Esophagus mucosa (tissue), 1 donor: ENCODE measurements at places on chromosomes 2 and 18.

GRCh38 chr2:111239581-111240249, 119.0 kb downstream of the BCL2L11 start:
- no peak for ATAC-seq

GRCh38 chr2:78870343-78870967, 155.0 kb upstream of the REG3G start:
- ATAC-seq = no peak

DNA sequence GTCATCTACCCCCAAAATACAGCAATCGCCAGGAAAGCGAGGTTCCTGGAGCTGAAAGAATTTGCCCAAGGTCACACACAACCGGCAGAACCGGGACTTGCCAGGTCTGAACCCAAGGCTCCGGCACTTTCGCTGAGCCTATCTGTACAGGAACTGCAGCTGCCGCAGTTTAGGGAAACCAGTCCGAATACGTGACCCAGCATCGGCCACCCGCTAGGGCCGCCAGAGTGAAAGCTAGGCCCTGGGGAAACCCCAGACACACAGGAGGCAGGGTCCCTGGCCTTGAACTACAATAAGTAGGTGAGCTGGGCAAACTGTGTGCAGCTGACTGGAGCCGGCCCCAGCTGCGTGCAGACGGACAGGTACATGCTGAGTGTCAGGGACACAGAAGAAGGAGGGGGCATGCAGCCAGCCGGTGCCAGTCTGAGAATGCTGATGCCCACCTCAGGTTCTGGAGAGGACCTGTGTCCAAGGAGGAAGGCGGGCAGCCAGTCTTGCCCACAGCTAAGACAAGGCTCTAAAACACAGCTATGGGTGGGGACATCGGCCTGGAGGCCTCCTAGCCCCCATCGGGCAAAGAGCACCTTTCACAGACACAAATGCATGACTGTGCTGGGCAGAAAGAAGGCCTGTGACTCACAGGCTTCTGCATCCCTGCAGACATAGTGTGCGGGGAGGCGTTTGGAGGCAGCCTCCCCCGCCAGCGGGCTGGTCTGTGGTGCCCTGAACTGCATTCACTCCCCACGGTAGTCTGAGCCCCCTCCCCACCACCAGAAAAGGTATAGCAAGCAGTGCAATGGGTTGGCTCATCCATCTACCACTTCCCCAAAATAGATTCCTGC, 107.4 kb upstream of the ID2 start:
- no peak for ATAC-seq

GRCh38 chr2:44929735-44930273, 11.7 kb upstream of the SIX3 start:
- no peak for ATAC-seq

- ATAC-seq = no peak
These were observed 73.8 kb downstream of the APOB start for GRCh38 chr2:20970068-20970467.

DNA sequence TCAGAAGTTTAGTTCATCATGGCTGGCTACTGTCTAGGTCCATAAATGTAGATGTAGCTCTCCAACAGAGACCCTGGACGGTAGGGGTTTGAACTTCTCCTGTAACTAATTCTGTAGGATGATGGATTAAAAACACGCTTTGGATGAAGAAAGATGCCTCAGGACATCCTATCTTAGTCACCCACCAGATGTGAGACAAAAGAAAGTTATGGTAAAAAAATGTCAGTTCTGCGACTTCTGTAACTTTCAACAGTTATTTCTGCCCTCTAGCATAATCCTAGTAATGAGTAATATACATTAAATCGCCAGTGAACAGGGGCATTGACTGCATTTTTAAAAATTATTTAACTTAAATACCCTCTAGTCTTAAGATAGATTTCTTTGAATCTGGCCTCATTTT, 210.1 kb upstream of the LRATD1 start:
- no peak for ATAC-seq

DNA sequence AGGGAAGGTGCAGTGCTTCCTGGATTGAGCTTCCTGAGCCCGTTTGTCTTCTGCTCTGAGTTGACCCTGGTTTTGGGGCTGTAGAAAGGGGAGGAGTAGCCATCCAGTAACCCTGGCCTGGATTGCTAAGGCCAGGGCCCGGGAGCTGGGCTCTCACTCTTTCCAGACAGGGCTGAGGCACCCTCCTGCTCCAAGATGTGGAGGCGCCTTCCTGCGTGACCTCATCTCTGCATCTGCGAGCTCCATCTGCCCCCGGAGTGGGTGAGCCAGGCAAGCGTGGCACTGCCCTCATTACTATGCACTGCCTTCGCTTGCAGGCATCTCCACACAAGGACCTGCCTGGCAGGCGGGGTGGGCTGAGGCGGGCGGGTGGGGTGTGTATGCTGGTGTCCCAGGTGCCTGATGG, 58.0 kb downstream of the RAB31 start:
- no peak for ATAC-seq

GRCh38 chr2:210481601-210482175, 5.1 kb upstream of the LANCL1 start:
- no peak for ATAC-seq

DNA sequence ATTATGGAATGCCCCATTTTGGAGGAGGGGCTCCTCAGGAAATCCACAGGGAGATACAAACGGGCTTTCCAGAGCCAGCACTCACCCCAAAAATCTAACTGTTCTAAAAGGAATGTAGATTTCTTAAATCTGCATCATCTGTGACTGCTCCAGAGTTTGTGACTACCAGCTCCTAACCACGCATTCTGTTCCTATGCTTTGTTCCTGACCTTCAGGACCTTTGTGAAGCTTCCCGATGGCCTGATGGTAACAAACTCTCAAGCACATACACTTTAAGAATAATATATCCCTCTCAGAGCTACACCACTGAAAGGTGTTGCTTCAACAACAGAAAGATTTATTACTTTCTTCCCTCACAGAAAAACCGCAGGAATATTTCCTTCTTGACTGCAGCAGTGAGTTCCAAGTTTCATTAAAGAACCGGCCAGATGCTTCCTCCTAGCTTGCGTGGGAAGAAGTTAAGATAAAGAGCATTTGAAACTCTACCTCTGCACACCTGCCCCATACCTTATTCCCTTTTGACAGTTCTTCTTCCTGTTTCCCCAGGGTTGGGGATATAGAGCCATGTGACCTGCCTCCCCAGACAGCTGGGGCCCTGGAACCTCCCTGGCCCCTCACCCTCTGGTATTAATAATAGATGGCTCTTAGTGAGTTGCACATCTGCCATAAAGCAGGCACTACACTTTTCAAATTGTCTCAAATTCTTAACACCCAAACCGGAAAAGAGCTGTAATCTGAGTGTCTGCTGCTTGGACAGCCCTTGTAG, 40.2 kb upstream of the EML4 start:
- no peak for ATAC-seq

DNA sequence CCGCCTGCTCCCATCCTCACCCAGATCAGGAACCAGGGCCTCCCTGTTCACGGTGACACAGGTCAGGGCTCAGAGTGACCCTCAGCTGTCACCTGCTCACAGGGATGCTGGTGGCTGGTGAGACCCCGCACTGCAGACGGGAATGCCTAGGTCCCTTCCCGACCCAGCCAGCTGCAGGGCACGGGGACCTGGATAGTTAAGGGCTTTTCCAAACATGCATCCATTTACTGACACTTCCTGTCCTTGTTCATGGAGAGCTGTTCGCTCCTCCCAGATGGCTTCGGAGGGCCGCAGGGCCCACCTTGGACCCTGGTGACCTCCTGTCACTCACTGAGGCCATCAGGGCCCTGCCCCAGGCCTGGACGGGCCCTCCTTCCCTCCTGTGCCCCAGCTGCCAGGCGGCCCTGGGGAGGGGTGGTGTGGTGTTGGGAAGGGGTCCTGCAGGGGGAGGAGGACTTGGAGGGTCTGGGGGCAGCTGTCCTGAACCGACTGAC, 31.7 kb downstream of the GPC1 start:
- ATAC-seq = no peak

- ATAC-seq = no peak
These were observed 15.6 kb upstream of the MAP3K20 start for GRCh38 chr2:173059971-173060461.

- no peak for ATAC-seq
These were observed 42.6 kb downstream of the ARHGAP15 start for GRCh38 chr2:143171817-143172216.

DNA sequence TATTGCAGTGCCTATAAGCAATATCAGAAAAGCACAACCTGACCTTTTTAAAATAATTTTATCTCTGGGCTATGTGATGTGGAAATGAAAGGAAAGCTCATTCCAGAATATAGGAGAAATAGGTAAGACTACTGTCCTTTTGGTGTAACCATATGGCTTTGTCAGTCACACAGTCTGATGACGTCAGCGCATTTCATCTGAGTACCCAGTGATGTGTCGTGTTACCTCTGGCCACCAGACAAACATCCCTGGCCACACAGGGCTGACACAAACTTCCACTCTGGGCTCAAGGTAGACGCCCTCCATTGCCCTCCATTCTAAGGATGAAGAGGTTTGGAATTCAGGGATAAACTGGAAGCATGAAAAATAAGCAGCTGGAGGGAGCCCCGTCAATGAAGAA, 506.7 kb downstream of the CMPK2 start:
- ATAC-seq = no peak

DNA sequence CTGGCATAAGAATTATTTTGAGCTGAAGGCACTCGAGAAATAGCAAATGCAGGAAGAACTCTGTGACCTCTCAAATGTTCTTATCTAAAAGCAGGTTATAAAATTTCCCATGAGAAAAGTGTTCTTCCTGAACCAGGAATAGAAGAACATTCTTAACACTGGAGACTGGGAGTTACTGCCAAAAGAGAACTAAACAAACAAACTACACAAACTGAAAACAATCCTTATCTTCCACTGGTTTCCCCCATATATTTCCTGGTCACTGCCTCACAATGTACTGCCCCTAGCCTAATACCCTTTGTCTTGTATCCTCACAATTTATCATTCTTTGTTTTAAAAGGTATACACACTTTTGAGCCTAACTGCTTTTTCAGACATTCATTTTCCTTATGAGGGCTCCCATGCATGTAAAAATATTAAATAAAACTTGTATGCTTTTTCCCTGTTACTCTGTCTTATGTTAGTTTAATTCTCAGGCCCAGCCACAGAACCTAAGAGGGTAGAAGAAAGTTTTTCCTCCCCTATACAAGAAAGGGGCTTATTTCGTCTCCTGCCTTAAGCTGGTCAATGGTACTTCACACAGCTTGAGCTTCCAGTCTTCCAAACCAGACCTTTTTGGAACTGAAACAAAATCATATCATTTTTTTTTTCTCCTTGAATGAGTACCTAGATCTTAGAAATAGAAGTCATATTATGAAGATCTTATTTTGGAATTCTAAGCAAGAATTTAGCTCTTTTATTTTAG, 110.6 kb downstream of the MSTN start:
- ATAC-seq = no peak

DNA sequence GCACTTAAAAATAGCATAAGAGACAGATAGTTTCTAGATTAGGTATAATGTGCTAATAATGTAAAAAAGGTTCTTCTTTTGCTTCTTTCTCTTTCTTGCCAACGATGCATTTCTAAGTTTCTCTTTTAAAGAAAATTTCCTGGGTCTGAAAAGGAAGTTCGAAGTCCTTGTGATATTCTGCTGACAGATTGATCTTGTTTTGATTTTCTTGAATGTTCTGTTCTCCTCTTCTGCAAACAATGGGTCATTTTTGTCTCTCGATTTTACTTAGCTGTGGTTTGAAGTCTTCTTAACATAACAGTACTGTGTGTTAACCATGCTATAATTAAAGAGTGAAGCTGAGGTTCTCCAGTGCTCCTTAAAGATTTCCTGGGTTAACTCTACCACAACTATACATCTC, 61.1 kb upstream of the ACYP2 start:
- no peak for ATAC-seq

DNA sequence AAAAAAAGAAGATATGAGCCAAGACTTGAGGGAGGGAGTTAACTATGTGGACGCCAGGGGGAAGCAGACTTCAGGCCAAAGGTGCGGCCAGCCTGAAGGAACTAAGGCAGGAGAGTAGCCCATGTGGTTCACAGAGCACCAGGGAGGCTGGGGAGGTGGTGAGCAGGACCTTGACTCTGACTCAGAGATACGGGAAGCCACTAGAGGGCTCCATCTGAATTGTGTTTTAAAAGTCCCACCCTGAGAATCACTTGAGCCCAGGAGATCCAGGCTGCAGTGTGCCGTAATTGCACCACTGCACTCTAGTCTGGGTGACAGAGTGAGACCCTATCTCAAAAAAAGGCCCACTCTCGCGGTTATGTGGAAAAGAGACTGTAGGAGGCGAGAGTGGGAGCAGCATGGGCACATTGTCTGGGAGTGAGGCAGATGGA, 12.3 kb downstream of the CEP192 start:
- peak; percentile 80 for ATAC-seq

DNA sequence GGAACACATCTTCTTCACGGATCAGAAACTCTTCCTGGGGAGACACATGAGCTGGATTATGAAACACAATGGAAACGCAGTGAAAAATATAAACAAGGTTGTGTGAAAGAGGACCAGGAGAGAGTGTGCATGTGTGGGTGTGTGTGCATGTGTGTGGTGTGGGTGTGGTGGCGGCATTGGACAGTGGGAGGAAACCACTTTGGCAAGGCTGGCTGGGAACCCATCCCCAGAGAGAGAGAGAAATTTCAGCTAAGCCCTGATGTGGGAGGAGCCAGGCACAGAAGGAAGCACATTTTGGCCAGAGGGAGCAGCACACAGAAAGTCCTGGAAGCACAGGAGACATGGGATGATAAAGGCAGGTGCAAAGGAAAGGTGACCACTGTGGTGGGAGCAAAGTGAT, 147.6 kb upstream of the COPS8 start:
- peak; percentile 11 for ATAC-seq

- ATAC-seq = peak; percentile 78
These were observed 18.2 kb downstream of the FHOD3 start for GRCh38 chr18:36315736-36316135.

DNA sequence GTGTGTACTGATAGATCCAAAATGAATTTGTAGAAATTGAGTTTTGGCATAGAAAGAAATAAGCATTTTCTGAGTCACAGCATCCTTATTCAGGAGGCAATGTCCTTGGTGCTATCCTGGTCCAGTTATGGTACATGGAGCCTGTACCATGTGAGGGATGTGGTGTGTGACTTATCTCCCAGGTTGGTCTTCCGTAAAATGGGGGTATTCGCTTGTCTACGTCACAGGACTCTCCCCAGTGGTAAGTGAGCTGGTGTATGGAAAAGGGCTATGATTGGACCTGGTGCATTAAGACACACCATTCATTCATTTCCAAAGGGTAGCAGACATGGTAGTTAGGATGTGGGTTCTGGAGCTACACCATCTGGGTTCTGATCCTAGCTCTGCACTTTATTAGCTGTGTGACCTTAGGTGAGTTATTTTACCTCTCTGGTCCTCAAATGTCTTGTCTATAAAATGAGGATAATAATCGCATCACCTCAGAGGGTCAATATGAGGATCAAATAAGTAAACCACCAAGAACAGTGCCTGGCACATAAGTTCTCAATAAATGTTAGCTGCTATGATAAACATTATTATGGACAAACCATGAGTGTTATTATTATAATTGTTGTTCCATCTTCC, 119.2 kb downstream of the MYCN start:
- ATAC-seq = no peak

- ATAC-seq = no peak
These were observed 4.4 kb downstream of the ONECUT2 start for GRCh38 chr18:57439609-57439968.

GRCh38 chr2:204650611-204651010, 105.3 kb downstream of the PARD3B start:
- ATAC-seq = no peak

GRCh38 chr2:131093696-131094462, 619 bp upstream of the FAM168B start:
- peak; percentile 74 for ATAC-seq
